ENCODE measurements at places on chromosomes 3 and 15.

- no peak for DNase-seq
These were observed 139.7 kb downstream of the LIPC start for GRCh38 chr15:58571491-58571890.

DNA sequence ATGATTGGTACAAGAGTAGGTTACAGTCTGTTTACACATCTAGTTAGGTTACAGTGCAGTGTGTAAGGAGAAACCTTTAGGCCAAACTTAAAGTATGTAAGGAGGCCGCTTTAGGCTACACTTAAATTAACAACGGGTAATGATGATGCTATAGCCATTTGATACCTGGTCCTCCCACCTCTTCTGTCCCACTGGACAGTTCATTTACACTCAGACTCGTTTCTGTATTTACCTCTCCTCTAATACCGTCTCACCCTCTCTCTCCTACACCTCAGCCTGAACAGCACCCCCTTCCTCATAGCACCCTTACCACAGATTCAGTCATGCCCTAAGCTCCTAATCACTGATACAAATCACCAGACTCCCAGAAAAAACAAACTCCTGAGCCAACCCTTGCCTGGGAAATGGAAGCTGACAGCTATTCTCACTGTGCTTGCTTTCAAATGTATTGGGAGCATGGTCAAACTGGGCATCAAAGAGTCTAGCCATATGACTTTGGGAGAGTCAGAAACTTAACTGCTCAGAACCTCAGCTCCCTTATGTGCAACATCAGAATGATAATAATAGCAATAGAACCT is 241.3 kb upstream of the SETMAR start:
- DNase-seq: no peak

GRCh38 chr3:23756206-23756840 is 49.4 kb upstream of the UBE2E1 start:
- DNase-seq: no peak

GRCh38 chr3:126015075-126015474 is 46.1 kb downstream of the ROPN1B start:
- no peak for DNase-seq

DNA sequence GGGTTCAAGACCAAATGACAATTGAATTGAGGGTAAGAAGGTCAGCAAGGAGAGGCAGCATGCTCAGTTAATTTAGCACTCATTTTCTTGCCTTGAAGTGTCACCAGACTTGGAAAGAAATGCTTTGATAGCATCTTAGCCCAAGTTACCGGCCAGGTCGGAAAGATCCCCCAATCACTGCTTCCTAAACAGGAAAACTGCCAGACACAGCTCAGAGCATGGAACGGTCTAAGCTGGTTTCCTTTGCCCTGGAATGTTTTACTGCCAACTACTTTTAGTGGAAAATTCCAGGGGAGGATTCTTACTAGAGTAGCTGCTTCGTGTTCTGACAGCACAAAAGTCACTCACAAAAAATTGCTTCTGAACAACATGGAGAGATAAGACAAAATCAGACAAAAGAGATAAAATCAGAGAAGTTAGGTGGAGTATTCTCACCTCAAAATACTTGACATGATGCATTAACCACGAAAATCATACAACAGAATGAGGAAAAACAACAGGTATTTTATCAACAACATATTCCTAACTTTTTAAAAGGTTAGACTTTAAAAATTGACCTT is 65.5 kb downstream of the CCR4 start:
- no peak for DNase-seq

GRCh38 chr3:9133656-9134055 is 115.8 kb downstream of the SRGAP3 start:
- no peak for DNase-seq

- no peak for DNase-seq
These were observed 7.9 kb downstream of the SHOX2 start for GRCh38 chr3:158098309-158098639.

- no peak for DNase-seq
These were observed 193.4 kb downstream of the SUCLG2 start for GRCh38 chr3:67460841-67461510.

DNA sequence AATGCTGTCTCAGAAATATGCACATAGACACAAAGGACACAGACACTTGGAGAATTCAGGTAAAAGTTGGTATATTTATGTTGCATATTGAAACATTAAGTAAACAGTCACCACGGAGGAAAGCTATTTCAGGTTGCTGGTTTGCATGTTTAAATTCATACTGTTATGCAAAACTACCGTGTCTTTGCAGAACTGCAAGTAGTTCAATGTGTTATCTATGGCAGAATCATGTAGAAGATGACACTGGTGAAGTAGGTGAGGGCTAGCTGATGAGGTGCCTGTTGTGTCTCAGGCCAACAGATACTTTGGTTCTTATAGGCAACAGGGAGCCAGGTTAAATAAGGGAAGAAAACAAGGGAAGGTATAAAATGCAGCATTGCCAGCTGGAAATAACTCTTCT is 511.3 kb downstream of the DIPK2A start:
- no peak for DNase-seq

DNA sequence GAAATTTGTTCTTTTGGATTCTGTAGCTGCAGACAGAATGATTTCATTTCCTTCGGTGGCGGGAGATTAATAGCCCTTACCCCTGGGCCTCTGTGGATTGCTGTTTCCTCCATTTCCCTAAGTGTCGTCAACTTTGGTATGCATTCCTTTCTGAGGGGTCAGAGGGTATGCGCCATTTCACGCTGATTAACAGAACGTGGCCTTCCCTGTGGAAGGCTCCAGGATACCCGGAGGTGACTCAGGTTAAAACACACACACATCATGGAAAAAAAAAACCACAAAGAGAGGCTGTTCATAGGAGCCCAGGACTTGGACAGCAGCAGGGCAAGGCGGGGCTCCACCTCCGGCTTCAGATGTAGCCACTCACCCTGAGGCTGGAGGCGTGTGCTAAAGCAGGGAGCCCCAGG is 51.9 kb downstream of the EPHB1 start:
- peak; percentile 79 for DNase-seq

- DNase-seq: no peak
These were observed 64.3 kb downstream of the CASR start for GRCh38 chr3:122247825-122248185.

DNA sequence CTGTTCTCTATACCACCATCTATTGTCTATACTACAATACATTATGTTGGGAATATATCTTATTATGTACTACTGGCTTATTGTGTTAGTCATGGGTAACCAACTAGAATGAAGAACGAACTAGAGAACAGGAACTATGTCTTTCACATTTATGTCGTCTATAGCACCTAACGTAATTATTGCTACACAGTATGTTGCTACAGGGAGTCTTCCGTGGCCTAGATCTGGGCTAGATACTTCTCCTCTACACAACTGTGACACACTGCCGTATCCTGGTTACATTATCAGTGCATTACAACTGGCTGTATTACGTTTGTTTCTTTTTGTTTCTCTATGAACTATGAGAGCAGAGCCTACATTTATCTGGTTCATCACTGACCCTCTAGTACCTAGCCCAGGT is 34.0 kb downstream of the SCG5 start:
- DNase-seq: no peak

- DNase-seq: no peak
These were observed at the start of gene TM4SF4 for GRCh38 chr3:149474250-149474817. Gene TM4SF4 (plus strand): TSS chr3:149474697. CDS start chr3:149474878, 181 bp downstream.

DNA sequence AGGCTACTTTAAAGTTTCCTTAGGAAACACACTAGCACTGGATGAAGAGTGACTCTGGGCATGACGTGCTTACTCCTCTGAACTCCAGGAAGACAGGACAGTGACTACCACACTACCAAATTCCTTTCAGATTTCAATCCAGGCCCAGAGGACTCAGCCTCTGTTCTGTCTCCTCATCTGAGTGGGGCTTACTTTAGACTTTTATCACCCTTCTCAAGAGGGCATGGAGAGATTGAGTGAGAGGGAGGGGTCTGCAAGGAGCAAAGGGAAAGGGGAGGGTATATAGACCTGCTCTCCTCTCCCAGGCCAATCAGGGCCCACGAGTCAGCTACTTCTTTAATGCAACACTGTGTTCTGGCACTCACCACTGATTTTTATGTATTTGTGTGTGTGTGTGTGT is 29.4 kb upstream of the RSL24D1 start:
- no peak for DNase-seq

DNA sequence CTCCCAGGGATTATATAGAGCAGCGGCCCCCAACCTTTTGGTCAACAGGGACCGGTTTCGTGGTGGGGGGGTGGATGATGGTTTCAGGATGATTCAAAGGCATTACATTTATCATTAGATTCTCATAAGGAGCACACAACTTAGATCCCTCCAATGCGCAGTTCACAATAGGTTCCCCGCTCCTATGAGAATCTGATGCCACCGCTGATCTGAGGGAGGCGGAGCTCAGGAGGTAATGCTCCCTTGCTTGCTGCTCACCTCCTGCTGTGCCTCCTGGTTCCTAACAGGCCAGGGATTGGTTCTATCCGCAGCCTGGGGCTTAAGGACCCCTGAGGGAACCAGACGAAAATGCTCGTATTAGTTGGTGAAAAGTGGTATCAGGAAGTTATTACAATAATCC is 1.3 kb upstream of the HACD2 start:
- DNase-seq: peak; percentile 25

- DNase-seq: no peak
These were observed 28.1 kb upstream of the VEPH1 start for GRCh38 chr3:157531301-157531660.

- DNase-seq: no peak
These were observed 29.0 kb downstream of the PTH1R start for GRCh38 chr3:46906471-46907058.

DNA sequence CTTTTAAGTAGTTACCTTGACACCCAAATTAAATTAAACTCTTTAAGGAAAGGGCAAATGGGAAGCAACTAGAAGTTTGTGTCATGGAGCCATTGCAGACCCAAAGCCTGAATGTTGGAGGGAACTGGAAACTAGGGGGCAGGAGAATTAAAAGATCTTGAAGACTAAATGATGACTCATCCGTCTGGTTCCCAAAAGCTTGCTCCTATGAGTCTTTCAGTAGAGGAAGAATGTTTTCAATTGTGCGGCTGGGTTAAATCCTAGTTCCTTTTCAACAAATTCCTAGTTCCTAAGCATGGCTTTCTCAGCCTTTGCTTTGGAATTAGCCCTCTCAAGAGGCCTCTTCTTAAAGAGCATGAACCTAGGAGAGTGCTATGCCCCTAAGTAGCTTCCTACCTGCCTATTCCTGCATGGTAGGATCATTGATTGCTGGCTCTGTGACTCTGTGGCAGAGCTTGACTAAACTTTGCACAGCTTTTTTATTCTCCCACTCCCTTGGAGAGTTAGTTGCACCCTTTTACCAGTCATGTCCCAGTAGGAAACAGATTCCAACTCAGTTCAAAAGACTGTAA is 17.7 kb downstream of the CLEC3B start:
- DNase-seq: peak; percentile 84

- no peak for DNase-seq
These were observed 3.2 kb downstream of the XYLB start for GRCh38 chr3:38349684-38350359.

DNA sequence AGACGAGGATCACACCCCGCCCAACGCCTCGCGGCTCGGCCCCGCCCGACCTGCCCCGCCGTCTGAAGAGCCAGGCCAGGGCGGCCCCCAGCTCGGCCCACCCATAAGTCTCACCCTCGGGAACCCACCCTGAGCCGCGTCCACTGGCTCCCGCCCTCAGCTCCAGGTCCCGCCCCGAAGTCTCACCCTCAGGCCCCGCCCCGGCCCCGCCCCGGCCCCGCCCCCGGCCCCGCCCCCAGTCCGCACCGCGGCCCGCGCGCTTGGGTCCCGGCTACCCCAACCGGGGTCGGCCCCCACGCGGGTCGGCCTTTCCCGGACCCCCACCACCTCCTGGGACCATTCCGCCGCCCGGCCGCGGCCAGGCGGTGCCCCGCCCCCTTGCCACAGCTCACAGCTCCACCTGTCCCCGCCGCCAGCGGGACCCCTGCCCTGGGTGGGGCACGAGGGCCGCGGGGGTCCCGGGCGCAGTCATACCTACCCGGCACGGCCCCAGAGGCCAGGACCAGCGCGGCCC is 489 bp downstream of the CSPG5 start:
- no peak for DNase-seq

GRCh38 chr3:197375001-197375441 is 76.6 kb upstream of the DLG1 start:
- no peak for DNase-seq

GRCh38 chr3:58293516-58293915 is 12.5 kb upstream of the RPP14 start:
- DNase-seq: no peak

- DNase-seq: peak; percentile 85
These were observed 533.1 kb upstream of the NAALADL2 start for GRCh38 chr3:174325834-174326700.

- DNase-seq: no peak
These were observed 23.6 kb downstream of the VGLL4 start for GRCh38 chr3:11619946-11620652.

GRCh38 chr3:160162440-160162839 is 62.8 kb upstream of the C3orf80 start:
- DNase-seq: no peak

DNA sequence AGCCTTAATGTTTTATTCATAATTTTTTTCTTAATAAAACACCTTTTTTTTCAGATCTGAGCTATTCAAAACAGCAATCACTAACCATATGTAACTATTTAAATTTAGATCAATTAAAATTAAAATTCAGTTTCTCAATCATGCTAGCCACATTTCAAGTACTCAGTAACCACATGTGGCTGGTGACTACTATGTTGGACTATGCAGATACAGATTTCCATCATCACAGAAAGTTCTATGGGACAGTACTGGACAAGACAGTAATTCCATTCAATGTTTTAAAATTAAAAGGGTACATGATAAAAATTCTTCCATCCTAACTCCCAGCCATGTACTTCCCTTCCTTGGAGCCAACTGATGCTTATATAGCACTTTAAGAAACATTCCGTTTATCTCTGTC is 119.3 kb downstream of the GLDN start:
- DNase-seq: peak; percentile 29

GRCh38 chr3:194748225-194748624 is 62.5 kb downstream of the FAM43A start:
- no peak for DNase-seq

DNA sequence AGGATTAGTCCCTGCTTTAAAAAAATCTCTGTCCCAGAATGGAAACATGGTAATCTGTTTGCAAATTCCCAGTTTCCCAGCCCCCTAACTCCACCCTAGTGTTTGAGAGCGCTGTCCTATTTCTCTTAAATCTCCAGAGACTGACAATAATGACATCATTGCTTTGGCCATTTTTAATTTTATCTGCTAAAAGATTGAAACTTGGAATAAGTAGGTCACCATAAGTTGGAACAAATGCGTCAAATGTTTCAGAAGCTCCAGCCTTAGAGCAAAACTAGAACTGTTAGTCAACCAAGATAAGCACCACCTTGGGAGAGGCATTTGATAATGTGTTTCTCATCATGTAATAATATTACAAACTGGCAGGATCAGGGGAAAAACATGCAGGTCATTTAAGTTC is 25.7 kb upstream of the MB21D2 start:
- DNase-seq: no peak

- no peak for DNase-seq
These were observed 108.2 kb downstream of the TP63 start for GRCh38 chr3:189739378-189739777.

DNA sequence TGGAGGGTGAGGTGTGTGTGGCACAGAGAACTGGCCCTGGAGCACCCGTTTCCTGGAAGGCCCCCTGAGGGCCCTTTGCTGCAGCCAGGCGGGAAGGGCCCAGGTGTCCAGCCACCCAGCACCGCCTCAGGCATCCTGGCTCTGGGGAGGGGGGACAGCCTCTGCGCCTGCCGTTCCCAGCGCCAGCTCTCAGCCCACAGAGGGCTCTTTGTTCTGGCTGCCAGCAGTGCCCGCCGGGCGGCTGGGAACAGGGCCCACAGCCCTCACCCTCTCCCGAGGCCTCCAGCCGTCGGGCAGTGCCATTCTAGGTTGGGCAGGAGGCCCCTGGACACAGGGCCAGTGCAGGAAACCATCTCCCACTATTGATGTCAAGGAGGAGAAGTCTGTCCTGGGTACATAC is 8.3 kb downstream of the SLC38A3 start:
- no peak for DNase-seq

Measured in fibroblast of skin of left quadriceps (primary cell).